ENCODE measurements at places on chromosomes 4 and X. TPM values are rescaled to one million over a fixed set of nuclear protein-coding genes. Genes with fewer than 3 reads are reported as not detected.

Gene DDX53
- not detected for total RNA-seq

Gene SSX4
- total RNA-seq, result not detected

Gene ARFIP1
- 14.3 TPM for total RNA-seq

Gene FDCSP
- total RNA-seq, result not detected

Gene ZFP42
- not detected for total RNA-seq

Gene CTAG2
- not detected for total RNA-seq

Gene NAAA
- 21.9 TPM for total RNA-seq

Gene DCAF4L1
- 0.19 TPM for total RNA-seq

Gene MAOB
- 0.19 TPM for total RNA-seq

Gene TLR8
- total RNA-seq, result not detected

Gene TMEM184C
- total RNA-seq, result 22.8 TPM

Gene ARMCX1
- total RNA-seq, result 0.34 TPM

Gene MAGEB10
- total RNA-seq, result not detected

Gene HHIP
- 0.60 TPM for total RNA-seq

Gene TLR10
- not detected for total RNA-seq

Gene TCEAL6
- total RNA-seq, result not detected

Gene KLHL34
- total RNA-seq, result not detected

All from A549 treated with Mapracorat at 1 μM for 4 hours (cell line).